ENCODE measurements at places on chromosomes 2 and 18. TPM values are rescaled to one million over a fixed set of nuclear protein-coding genes. Genes with fewer than 3 reads are reported as not detected.

DNA sequence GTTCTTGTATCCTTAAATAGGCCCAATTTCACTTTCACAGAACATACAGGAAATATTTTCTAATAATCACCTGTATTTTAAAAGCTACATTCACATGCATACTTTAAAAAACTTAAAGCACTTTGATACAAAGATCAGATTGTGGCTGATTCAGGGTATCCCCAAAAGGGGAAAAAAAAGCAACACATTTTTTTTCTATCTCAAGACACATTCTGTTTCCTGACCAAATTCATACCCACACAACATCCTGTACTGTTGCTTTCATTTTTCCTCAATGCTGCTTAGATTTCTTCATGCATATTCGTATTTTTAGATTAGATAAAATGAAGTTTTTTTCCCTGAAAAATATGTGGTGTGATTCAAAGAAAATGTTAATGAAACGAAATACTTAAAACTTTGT is 122.5 kb downstream of the TMEFF2 start:
- no peak overlapping the region for H3K27ac ChIP-seq
- H3K27me3 ChIP-seq: no peaks in the 10 kb centered on the region
- no peak for DNase-seq
- no peaks in the 10 kb centered on the region for H3K36me3 ChIP-seq

DHRS9 gene
- 4.8 TPM for total RNA-seq

CNDP1 gene
- not detected for total RNA-seq

MYO5B gene
- 0.23 TPM for total RNA-seq
